ENCODE measurements at places on chromosomes 2 and 18. TPM values are rescaled to one million over a fixed set of nuclear protein-coding genes. Genes with fewer than 3 reads are reported as not detected.

Gene C2orf80
- total RNA-seq, result not detected

Gene OTOS
- total RNA-seq, result not detected

DNA sequence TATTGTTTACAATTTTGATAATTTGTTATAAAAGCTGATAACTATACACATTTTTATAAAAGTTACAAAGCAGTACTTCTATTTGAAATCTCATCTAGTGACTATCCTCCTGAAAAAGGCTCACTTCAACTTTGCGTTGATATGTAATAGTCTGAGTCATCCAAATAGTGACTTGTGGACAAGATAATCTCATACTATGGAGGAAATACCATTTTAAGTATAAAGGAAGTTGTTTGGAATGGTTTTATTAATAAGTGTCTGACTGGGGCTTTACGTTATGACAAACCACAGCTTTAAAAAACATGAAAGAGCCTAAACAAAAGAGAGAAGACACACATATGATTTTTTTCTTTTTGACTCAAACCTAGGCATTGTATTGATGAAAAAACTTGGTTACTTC lies 272.3 kb upstream of the COL3A1 start:
- no peak for DNase-seq

DNA sequence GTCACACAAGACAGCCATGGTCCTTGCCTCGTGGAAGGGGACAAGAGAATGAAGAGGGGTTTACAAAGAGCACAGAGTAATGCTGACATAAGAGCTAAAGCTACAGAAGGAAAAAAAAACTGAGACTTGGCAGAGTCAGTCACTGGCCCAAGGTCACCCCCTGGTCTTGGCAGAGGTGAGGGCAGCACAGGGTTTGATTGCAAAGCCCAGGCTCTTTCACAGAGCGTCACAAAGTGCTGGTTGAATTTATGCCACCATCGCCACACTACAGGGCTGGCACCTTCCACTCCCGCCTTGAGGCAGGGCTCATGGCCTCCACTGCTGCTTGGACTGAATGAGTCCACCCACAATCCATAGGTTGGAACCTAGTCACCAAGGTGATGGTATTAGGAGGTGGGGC lies 190.2 kb downstream of the INHBB start:
- no peak for DNase-seq

- DNase-seq, result no peak
These were observed 217.6 kb downstream of the TMEM182 start for GRCh38 chr2:102979429-102979828.

DNA sequence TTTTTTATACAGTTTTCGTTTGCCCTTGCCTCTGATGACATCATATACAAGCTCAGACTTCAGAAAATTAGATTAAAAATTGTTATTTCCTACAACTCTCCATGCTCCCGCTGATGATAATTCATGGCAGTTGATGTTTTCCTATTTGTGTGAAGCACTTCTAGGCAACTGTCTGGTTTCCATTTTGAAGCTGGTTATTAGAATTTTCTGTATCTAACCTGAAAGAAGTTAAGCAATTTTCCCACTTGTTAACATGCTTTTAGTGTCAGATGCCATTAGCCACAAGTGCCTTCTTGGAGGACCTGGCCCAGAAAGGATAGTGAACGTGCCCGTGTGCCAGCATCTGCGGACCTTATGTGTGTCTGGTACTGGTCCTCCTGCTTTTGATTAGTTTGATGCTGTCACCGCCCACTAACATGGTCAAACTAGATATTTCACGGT lies 347.6 kb upstream of the RAB12 start:
- DNase-seq, result no peak

DNA sequence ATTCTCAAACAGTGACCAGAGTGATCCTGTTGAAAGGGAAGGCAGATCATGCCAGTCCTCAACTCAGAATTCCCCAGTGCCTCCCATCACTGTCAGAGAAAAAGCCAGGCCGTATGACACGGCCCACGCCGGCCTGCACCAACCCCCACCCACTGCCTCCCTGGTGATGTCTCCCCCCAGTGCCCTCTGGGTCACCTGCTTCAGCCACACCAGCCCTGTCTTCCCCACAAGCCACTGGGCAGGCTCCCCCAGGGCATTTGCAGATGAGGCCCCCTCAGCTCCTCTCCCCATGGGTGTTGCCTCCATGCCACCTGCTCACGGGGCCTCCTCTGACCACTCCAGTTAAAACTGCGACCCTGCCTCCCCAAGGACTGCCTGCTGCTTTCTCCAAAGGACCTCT lies 169.8 kb downstream of the SH3RF3 start:
- DNase-seq, result peak; percentile 54

All from osteoblast (primary cell).